Ecto neural progenitor cell (in vitro differentiated cells): ENCODE measurements at places on chromosomes 1 and 21.

GRCh38 chr1:29519788-29520110 is 283.4 kb downstream of the PTPRU start:
- DNase-seq = peak; percentile 35

DNA sequence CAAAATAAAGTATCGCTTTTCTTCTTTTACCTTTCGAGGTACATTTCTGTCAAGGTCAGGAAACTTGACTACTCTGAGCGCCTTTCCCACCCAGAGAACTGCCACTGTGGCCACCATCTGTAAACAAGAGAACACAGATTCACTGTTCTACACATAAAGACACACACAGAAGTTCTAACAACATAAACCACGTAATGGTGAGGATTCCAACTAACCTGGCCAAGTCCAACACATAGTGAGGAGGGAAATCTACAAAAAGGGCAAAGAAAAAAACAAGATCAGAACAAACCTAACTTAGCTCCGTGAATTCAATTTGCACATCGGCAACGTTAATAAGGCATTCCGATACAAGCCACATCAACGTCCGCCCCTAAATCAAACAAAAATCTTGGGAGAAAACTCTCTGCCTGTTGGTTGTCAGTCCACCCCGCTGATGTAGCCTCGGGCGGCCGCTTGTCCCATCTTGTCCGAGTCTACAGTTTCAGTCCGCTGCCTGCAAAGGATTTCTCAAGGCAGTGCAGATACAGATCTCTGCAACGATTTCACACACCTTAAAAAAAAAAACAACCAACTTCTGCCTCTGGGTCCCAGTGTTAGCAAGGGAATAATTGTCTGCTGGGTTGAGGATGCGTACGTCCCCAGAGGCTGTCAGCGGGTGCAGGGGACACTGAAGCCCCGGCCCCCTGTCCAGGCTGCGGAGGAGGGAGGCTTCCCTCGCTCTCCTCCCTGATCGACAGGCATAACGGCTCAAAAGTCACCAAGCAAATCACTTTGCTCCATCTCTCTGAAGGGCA is 1.0 kb downstream of the SLC35D1 start:
- DNase-seq = peak; percentile 72

DNA sequence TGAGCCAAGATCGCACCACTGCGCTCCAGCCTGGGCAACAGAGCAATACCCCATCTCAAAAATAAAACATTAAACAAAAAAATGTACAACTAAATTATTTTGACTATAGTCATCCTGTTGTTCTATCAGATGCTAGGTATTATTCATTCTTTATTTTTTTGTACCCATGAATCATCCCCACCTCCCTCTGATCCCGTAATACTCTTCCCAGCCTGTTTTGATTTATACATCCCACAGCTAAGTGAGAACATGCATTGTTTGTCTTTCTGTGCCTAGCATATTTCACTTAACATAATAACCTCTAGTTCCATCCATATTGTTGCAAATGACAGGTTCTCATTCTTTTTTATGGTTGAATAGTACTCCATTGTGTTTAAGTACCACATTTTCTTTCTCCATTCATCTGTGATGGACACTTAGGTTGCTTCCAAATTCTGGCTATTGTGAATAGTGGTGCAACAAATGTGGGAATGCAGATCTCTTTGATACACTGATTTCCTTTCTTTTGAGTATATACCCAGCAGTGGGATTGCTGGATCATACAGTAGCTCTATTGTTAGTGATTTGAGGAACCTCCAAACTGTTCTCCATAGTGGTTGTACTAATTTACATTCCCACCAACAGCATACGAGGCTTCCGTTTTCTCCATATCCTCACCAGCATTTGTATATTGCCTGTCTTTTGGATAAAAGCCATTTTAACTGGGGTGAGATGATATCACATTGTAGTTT is 84.4 kb downstream of the MACF1 start:
- DNase-seq = no peak

DNA sequence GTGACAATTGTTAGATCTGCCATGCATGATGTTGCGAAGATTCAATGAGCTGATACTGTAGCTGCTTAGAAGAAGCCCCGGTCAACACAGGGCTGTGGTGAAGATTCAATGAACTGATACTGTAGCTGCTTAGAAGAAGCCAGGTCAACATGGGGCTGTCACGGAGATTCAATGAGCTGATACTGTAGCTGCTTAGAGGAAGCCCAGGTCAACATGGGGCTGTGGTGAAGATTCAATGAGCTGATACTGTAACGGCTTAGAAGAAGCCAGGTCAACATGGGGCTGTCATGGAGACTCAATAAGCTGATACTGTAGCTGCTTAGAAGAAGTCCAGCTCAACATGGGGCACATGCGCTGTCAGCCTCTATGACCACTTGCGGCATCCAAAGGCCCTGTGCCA is 18.8 kb upstream of the BACE2 start:
- DNase-seq = no peak

GRCh38 chr21:43611598-43612369 is 47.5 kb downstream of the HSF2BP start:
- peak; percentile 76 for DNase-seq

GRCh38 chr1:96536581-96536980 is 185.0 kb upstream of the PTBP2 start:
- no peak for DNase-seq

- no peak for DNase-seq
These were observed 42.4 kb downstream of the AKNAD1 start for GRCh38 chr1:108814343-108815125.

- DNase-seq = peak; percentile 58
These were observed 586 bp downstream of the COL24A1 start for GRCh38 chr1:86155807-86156565.

DNA sequence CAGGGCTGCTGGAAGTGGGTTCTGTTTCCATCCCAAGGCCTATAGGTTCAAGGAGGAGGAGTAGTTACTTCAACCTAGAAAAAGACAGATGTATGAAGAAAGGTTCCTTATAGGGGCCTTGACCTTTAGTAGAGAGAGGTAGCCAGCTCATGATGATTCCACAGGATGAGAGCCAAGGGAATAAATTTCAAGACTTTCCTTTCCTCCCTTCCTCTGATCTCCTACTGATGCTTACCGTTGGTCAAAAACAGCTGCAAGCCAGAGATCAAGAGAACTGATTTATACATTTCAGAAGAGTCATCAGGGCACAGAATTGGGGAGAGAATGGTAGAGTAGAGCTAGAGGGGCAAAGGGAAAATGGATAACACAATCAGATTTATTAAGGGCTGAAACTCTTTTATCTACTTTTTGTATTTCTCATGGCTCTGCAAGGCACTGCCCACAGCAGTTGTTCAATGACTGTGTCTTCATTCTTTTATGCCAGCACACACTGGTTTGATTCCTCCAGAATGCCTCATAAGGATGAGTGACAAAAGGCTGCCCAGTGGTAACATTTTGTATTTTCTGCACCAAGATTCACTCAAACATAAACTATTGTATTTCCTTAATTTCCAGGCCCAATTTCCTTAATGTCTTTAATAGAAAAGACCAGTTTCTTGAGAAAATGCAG is 37.4 kb downstream of the AK5 start:
- DNase-seq = no peak

GRCh38 chr1:5970610-5971273 is 21.5 kb downstream of the NPHP4 start:
- no peak for DNase-seq

DNA sequence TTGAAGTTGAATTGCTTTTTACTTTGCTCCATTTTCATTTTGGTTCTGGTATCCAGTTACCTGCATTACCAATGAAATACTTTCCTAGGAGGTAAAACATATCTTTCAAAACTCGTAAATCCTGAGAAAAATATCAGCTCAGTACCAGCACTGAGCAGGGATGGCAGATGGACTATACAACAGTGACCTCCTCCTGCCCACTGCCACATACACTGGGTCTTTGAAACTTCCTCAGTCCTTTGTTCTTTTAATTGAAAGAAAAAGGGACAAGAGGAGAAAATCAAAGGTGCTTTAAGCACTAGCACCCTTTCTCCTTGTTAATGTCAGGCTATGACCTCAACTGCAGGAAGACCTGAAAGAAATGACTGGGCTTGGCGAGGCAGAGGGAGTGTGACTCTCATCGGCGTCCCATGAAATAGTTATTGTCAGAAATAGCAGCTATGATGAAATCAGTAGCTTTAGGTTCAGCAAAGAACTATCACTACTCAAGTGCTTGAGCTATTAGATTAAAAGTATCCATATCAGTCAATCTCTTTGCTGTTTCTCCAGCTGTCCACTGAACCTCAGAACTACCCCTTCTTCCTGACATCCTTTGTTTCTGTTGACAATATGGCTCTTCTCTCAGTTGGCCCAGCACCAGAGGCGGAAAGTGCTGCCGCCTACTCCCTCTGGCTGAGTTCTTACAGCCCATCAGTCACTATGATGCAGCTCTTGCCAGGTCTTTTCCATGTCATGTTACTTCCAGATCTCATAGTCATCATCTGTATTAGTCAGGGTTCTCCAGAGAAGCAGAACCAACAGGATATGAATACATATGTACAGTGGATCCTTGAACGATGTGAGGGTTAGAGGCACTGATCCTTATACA is 207.0 kb upstream of the MAP1LC3C start:
- DNase-seq = no peak

DNA sequence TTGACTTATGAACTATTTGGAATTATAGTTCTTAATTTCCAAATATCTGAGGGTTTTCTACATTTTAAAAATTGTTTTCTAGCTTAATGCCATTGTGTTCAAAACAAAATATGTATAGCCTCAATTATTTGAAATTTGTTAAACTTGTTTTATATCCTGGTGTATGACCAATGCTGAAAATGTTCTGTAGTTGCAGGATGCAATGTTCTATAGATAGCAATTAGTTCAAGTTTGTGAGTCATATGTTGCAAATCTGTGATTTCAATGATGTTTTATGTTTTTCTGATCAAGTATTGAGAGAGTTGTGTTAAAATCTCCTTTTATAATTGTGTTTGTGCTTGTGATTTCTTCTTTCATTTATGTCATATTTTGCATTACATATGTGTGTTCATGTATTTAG is 517.5 kb downstream of the ADGRL2 start:
- DNase-seq = no peak

- DNase-seq = peak; percentile 71
These were observed 119.6 kb downstream of the ADGRL2 start for GRCh38 chr1:81920245-81920740.

DNA sequence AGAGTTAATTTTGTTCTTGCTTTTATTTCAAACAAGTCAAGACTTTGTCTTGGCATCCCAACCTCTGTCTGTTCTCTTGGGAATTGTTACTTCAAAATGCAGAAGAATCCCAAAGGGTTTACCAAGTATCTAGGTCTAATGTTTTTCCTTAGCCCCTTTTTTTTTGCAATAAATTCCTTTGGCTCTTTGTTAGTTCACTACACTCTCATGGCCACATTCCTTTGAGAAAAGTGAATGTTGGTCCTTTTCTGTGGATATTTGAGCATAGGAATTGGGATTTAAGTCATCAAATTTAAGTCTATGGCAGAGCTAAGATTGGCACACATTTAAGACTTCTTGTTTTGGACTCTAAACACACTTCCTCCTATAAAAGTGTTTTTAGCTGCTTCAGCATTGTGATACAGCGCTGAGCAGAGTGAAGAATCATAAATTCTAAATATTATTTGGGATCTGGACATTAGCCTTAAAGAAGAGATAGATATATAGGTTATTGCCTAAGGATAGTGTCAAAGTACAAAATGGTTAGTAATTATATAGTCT is 1.9 kb downstream of the BTF3L4 start:
- DNase-seq = no peak

GRCh38 chr1:178485541-178485981 is 11.2 kb downstream of the CLEC20A start:
- peak; percentile 7 for DNase-seq

GRCh38 chr1:15351310-15351709 is 58.4 kb upstream of the EFHD2 start:
- no peak for DNase-seq

GRCh38 chr1:117616967-117617366 is 11.1 kb downstream of the TENT5C start:
- no peak for DNase-seq

- DNase-seq = peak; percentile 81
These were observed 296.6 kb downstream of the OMA1 start for GRCh38 chr1:58249737-58250586.

DNA sequence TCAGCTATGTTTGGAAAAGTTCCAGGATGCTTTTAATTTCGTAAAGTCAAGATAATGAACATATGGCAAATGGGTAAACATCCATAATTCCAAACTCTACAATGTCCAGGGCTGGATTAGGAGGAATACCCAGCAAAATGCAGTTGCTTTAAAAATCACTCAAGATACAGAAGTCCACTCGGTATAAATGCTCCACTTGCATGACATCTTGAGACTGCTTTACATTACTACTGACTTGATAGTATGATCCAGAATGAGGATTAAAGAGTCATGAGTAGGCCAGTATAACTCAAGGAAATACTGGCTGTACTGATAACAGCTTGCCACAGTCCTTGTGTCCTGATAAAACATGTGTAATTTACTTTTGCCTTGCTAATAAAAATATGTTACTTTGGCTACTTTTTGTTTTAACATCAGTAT is 58.3 kb upstream of the ANGPTL3 start:
- DNase-seq = no peak

DNA sequence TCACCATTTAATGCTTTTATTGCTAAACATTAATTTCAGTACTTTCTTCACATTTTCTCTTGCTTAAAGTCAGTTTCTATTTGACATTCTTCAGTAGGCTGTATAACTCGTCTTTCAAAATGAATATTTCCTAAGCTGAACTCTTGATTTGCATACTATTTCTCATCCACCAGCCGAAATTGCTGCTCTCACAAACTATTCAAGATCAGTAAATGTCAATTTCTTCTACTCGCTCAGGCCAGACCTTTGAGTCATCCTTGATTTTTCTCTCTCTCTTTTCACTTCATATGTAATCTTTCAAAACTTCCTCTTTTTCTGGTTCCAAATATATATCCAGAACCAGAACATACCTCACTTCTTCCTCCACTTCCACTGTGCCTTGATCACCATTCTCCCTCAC is 990.0 kb downstream of the KCNT2 start:
- no peak for DNase-seq

- no peak for DNase-seq
These were observed 107.5 kb downstream of the TIAM1 start for GRCh38 chr21:31236528-31236927.

DNA sequence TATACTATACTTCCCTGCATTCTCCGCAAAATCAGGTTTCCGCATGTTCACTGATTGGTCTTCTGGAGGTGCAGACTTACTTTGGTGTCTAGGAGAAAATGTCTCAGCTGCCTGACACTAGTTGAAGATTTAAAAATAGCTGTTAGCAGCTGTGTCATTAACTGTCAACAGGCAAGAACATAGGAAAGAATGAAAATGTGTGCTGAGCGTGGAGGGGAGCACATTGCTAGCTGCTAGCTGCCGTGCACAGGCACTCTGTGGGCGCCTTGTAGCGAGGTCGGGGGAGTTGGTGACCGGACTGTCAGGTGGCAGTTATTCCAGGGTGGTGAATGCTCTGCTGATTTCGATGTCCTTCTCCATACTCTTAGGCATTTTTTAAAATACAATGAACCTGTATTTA is 5.2 kb downstream of the FAAH start:
- no peak for DNase-seq
